ENCODE measurements at places on chromosomes 16 and 17. TPM values are rescaled to one million over a fixed set of nuclear protein-coding genes. Genes with fewer than 3 reads are reported as not detected.
A peak's percentile ranks its signal among the peaks of the same experiment; 100 is the strongest.

- no peaks in the 10 kb centered on the region for H3K27me3 ChIP-seq
- peaks cover 14% of the 10 kb centered on the region for H3K36me3 ChIP-seq
- H3K27ac ChIP-seq = no peak overlapping the region
These were observed 37.5 kb downstream of the ARHGAP17 start for GRCh38 chr16:24977678-24978075.

DNA sequence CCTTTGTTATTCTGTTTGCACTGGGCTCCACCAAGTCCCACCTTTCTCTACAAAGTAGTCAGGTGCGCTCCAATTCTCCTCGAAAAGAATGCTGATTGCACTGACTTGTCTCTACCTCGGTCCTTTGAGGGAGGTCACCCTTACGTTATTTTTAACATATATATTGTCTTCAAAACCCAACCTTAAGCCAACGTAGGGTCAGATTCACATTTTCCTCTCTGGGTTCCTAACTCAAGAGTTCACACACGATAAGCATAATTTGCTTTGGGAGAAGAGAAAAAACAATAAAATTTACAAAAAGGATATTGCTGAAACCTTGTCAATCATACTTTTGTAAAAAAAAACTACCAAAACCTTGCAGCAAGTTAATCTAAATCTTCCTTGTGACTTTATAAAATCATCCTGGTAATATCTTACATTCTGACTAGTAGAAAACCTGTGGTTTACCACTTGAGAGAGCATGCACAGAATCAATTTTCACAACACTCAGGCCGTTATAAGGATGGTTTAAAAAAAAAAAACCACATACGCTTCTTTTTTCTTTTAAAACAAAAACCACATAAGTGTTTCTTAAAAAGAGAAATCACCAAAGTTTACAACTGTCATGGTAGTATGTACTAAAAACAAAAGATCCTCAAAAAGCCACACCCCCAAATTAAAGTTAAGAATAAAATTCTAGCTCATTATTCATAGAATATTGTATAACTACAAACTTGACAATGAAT is 72.2 kb upstream of the TRAP1 start:
- peaks cover 66% of the 10 kb centered on the region for H3K4me1 ChIP-seq
- H3K4me3 ChIP-seq = peak overlapping the region; percentile 81
- peaks cover 9% of the 10 kb centered on the region for H3K27me3 ChIP-seq
- H3K36me3 ChIP-seq = peaks cover 23% of the 10 kb centered on the region

DNA sequence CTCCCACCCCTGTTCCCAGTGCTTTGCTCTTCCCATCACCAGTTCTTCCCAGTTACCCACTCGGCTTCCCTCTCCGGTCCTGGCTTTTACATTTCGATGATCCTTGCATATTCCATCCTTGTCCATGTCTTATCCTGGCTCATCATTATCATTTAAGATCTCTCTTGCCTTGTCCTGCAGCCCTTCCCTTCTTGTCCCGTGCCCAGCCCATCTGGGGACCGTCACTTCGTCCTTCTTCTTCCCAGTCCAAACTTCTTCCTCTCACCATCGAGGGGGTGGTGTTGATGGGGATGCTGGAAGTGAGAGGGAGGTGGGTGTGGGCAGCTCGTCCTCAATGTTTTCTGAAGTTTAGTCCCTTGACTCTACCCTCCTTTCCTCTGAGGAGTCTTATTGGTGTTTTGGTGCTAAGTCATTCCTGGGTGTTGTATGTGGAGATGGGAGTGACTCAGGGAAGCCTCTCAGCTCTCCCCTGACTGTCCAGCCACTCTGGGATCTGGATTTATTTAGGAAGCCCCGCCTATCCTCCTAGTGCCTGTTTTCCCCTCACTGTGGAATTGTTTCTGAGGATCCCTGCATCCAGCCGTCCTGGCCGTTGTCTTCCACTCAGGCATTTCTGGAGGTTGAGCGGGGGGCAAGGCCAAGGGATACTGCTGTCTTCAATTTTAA is 975 bp downstream of the SNX29 start:
- H3K36me3 ChIP-seq = peaks cover 4% of the 10 kb centered on the region
- peaks cover 7% of the 10 kb centered on the region for H3K27me3 ChIP-seq
- peak overlapping the region; percentile 92 for H3K4me3 ChIP-seq
- peak overlapping the region; percentile 93 for H3K27ac ChIP-seq

GRCh38 chr16:81544700-81545271 is 100.2 kb downstream of the CMIP start:
- H3K27ac ChIP-seq = peak overlapping the region; percentile 84
- H3K4me3 ChIP-seq = peak overlapping the region; percentile 53
- H3K4me1 ChIP-seq = peaks cover 72% of the 10 kb centered on the region
- peaks cover 9% of the 10 kb centered on the region for H3K27me3 ChIP-seq

- peaks cover 4% of the 10 kb centered on the region for H3K36me3 ChIP-seq
- H3K27ac ChIP-seq = peak overlapping the region; percentile 90
- no peaks in the 10 kb centered on the region for H3K27me3 ChIP-seq
- H3K4me3 ChIP-seq = no peak overlapping the region
- peaks cover 21% of the 10 kb centered on the region for H3K4me1 ChIP-seq
These were observed 83.9 kb downstream of the HIC1 start for GRCh38 chr17:2138761-2139160.

DNA sequence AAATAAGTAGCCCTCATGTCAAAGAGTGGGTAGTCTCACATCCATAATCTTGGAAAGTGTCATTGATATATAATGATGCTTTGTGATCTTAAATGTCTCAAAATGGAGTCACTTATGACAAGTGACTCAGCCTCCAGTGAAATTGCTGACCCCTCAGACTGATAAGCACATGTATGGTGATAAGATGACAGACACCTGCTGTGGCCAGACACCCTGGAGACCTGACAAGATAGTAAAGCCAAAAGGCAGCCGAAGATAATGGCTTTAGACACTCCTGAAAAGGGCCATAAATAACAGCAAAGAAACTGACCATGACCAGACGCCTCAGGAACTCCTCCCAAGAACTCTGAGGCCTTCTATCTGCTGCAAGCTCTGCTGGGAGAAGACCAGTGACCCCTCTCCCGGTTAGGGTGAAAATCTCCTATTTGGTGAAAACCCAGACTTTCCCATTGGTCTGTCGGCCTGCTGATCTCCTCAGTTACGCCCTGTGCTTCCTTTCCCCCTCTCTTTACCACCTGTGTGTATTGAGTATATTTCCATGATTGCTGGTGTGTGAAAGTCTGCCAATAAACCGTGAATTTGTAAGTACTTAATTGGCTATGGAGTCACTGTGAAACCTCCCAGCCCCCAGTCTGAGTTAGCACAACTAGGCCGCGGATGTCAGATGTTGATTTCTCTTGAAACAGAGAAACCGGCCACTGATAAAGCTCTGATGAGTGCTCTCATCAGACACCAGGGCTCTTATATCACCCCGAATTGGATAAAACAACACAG is 226.7 kb upstream of the MYOCD start:
- H3K27me3 ChIP-seq = peaks cover 4% of the 10 kb centered on the region
- no peak for DNase-seq
- H3K36me3 ChIP-seq = no peaks in the 10 kb centered on the region
- H3K4me3 ChIP-seq = no peak overlapping the region
- H3K4me1 ChIP-seq = no peaks in the 10 kb centered on the region

The GPR179 gene
- not detected for polyA plus RNA-seq

The WNK4 gene
- polyA plus RNA-seq = not detected

Measured in immature natural killer cell (primary cell).